ENCODE measurements at places on chromosomes 11 and 22.

- no peak for DNase-seq
These were observed 61.5 kb downstream of the IGLL1 start for GRCh38 chr22:23518376-23519187.

DNA sequence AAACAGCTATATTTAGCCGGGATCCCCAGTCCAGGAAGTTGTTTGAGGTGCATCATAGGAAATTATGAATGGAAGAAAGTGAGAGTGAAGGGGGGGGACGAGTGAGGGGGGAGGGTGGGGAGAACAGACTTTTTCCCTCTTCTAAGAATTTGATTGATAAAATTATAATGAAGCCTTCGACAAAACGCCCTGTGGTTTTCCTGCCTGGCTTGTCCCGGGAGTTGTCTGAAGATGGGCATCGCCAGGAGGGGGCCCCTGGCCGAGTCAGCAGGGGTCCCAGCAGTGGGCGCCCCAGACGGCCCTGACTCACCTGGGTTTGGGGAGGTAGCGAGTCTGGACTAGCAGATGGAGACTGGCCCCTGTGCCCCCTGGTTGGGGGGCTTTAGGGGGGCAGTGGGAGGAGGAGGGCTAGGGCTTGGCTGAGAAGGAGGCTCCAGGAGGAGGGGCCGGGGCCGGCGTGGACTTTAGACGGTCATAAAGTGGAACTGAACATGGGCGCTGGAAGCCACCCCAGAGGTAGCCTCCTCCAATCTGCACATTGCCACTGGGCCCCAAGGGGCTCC is 336 bp upstream of the LIF start:
- no peak for DNase-seq

GRCh38 chr11:1890856-1891830 is 552 bp downstream of the PRR33 start:
- DNase-seq, result no peak

DNA sequence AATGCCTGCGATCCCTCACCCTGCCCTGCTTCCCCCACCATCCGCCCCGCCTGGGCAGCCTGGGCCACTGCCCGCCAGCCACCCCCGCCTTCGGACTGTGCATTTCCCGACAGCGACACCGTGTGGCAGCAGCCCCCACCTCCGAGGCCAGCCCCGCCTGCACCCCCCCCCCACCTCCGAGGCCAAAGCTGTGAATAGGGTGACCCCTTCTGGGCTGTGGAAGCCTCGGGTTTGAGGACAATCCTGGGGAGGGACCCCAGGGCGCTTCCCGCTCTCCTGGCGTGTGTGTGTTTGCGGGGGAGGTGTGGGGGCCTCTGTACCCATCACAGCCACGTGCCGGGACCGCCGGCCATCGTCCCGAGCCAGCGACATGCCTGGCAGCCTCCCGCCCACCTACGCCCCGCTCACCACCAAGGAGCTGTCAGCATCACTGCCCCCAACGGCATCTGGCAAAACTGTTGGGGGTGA is 33.8 kb upstream of the PPARA start:
- DNase-seq, result no peak

DNA sequence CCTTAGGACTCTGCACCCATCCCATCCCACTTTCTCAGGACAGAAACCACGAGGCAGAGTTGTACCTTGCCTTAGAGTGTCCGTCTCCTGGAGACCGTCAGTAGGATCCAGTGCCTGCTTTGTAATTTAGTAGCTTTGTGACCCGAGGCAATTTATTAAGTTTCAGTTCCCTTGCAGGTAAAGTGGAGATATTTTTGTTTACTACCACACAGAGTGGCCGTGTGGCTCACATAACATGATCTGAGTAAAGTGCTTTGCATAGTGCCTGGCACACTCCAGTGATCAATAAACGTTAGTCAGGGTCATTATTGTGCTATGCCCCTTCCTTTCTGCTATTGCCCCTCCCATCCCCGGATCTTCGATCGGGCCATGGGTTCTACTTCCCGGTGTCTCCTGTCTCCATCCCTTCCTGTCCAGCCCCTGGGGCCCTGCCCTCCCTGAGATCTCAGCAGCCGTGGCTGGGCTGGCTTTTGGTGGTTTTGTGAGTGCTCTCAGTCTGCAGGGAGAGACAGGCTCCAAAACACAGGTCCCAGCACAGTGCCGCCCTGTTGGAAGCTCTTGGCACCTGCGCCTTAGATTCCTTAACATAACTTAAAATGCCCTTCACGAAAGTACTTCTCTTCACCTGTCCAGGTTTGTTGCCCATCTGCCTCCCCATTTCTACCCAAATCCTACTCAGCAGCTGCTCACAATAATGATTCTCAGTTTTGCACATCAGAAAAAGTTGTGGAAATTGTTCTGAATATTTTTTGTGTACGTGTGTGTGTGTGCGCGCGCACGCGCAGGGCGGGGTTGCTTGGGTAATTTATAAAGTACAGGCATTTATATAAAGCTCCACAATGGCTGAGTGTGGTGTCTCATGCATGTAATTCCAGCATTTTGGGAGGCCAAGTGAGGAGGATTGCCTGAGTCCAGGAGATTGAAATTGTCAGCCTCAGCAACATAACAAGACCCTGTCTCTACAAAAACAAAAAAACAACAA is 753.7 kb downstream of the NTM start:
- DNase-seq, result no peak

GRCh38 chr11:63985812-63986155 is 454 bp upstream of the OTUB1 start:
- no peak for DNase-seq

Measured in Panc1 (cell line).